ENCODE measurements at places on chromosomes 5 and 9.
A peak's percentile ranks its signal among the peaks of the same experiment; 100 is the strongest.

DNA sequence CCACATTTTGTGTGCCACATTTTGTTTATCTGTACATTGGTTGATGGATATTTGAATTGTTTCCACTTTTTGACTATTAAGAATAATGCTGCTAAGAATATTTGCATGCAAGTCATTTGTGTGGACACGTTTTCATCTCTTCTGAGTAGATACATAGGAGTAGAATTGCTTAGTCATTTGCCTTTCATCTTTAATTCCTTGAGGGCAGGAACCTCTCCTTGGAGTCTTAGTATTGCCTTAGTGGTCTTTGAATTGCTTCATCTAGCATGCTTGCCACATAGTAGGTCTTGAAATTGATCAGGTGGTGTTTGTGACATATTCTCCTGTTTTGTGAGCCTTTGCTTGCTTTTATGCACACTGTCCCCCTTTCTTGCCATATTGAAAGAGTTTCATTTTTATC, 128.5 kb downstream of the NR3C1 start:
- DNase-seq = no peak

- no peak for DNase-seq
Observed at GRCh38 chr5:58787987-58788386, 205.1 kb downstream of the RAB3C start.

GRCh38 chr9:106482733-106483132, 380.2 kb upstream of the ZNF462 start:
- no peak for DNase-seq

DNA sequence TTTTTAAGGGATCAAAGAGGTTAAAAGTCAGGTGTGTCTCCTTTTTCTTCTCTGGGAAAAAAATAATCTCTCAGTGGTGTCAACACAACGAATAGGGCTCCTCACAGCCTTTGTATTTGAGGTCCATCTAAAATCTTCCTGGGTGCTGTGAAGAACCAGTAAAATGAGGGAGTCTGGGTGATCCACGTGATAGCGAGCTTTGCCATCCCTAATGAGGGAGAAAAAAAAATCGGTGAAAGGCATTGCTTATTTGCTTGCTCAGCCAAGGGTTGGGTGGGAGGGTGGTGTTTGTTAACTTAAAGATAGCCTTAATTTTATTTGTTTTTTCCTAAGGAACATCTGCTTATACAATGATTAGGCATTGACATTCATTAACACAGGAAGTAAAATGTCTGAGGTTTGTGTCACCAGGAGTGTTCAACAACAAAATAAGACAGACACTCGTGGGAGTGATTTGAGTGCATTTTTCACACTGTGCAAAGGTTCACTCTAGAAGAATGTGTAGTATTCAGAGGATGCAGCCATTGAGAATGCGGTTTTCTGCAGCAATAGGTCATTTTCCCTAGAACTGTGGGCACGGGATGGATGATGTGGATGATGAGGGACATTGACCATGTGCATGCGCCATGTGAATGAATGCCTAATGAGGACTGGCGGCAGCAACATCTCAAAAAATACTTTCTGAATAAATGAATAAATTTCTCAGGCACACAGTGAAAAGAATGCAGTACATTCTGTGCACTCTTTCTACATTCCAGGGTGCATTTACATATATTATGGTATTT, 369.5 kb downstream of the NTRK2 start:
- no peak for DNase-seq

DNA sequence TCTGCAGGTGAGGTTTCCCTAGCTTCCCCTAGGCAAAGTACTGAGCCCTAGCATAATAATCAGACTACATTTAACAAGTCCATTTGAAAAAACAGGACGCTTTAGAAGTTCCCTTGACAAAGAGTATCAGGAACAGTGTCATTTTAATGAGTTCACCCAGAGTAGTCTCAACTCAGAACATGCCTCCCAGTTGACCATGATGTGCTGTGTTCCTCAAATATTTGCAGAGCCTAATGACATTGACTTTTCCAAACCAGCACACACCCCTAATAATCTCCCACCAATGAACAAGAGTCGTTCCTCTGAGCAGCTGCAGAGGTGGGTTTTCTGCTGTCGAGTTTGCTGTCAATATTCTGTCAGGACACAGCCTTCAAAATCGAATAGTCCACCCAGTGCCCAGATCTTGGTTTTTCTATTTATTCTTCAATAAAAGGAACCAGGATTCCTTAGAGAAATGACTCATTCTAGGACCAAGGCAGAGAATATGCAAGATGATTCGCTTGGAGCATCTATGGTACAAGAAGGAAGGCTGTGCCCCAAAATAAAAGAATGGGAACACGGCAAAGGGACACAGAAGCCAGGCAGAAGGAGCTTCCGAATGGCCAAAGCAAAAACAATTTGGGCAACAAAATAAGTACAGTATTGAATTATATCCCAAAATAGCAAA, 57.6 kb downstream of the OTULIN start:
- DNase-seq = peak; percentile 43

DNA sequence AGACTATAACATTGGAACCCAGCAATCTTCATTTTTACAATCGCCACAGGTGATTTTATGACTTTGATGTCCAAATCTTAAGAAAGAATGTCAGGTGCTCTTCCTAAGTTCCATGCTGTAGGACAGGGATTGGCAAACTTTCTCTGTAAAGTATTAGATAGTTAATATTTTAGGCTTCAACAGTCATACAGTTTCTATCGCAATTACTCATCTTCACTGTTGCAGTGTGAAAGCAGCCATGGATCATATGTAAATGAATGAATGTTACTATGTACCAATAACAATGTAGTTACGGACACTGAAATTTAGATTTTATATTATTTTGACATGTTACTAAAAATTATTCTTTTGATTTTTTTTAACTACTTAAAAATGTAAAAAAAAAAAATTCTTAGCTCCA, 169.7 kb downstream of the DTWD2 start:
- DNase-seq = no peak

- peak; percentile 45 for DNase-seq
Observed at GRCh38 chr5:141779503-141779973, 97.5 kb upstream of the ARAP3 start.

DNA sequence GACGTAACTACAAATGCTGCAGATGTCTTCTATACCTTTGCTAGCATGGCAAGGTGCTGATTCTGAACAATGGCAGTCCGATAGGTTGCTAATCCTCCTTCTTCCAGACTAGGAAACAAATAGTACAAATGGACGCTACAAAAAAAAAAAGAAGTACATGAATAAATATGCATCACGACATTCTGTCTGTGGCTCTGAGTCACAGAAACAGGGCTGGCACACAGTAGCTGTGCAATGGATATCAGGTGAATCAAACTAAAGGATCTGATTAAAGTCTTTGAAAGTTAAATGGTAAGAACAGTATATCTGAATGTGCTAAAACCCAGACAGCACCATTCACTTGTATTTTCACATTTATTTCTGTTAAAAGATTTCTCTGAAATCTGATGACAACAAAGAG, 96.2 kb downstream of the DROSHA start:
- DNase-seq = no peak

DNA sequence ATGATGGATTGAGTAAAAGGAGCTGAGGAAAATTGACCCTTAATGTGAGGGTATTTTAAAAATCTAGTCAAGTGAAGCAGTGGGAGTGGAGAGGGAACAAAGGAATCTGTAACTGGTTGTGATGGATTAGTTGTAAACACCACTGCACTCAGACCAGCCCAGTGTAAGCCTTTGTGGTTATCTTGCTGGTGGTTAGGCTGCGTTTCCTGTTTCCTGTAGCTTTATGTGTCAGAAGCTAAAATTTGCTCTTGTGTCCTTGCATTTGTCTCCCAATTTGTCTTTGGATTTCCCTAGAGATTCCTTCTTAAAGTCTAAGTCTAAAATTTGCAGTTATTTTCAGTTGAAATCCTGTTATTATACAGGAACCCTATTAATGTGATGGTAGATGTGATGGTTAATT, 6.3 kb downstream of the IFNA21 start:
- peak; percentile 30 for DNase-seq

GRCh38 chr9:101487443-101487840, 46.2 kb upstream of the RNF20 start:
- no peak for DNase-seq

- peak; percentile 70 for DNase-seq
Observed at GRCh38 chr5:164475339-164475977, 970.0 kb downstream of the MAT2B start.

DNA sequence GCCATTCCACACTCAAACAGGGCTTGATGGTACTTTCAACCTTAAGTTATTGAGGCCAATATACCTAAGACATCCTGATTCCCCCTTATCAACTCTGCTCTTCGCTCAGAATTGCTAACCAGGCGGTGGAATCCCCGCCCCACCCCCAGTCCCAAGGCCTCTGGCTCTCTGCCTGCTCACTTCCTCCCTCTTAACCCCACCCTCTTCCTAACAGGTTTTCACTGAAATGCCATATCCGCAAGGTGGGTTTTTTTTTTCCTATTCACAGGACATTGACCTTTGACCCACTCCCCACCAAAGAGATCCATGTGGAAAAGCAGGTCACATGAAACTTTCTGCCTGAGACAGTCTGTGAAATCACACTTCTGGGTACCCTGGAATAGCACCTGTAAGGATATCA, 66.6 kb upstream of the IFNK start:
- no peak for DNase-seq

DNA sequence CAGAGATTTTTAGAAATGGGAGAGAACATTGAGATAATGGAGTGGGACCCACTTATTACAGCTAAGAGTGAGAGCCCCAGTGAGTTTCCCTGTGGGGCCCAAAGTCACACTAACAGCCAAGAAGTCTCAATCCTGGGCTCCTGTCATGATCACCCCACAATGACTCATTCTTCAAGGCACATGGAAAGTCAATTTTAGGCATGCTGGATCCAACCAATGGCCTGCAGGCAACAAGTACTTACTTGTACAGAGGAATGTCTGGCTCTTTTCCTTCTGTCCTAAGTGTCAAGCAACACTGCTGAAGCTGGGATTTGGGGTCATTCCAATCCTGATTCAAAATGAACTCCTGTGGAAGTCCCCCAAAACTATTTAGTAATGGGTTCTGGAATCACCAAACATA, 123.1 kb downstream of the DROSHA start:
- peak; percentile 80 for DNase-seq
